Thyroid gland (tissue), 4 donors: ENCODE measurements at places on chromosomes 5 and 9. TPM values are rescaled to one million over a fixed set of nuclear protein-coding genes. Genes with fewer than 3 reads are reported as not detected.

GRCh38 chr5:80592761-80593160 is 22.7 kb upstream of the ANKRD34B start:
- no peak for DNase-seq

GRCh38 chr9:93171261-93171990 is 12.5 kb upstream of the WNK2 start:
- DNase-seq, result no peak

DNA sequence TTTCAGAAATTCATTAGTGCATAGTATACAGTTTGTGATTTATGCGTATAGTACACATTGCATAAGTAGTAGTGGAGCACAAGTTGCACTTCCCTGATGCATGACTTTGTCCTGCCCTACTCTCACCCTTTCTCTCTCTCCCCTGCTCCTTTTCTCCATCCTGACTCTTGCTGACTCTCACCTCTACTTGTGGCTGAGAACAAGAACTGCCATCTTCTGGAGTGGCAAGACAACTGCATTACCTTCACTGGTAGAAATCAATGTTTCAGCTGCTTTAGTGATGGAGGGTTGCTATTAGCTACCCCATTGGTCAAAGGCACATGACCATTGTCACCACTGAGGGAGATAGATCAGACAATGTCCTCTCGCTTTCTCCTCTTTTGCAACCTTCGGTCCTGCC is 26.9 kb downstream of the SPEF2 start:
- DNase-seq, result no peak

The ZBTB34 gene
- 17.1 TPM for total RNA-seq
